ENCODE measurements at places on chromosomes 6 and 20.

DNA sequence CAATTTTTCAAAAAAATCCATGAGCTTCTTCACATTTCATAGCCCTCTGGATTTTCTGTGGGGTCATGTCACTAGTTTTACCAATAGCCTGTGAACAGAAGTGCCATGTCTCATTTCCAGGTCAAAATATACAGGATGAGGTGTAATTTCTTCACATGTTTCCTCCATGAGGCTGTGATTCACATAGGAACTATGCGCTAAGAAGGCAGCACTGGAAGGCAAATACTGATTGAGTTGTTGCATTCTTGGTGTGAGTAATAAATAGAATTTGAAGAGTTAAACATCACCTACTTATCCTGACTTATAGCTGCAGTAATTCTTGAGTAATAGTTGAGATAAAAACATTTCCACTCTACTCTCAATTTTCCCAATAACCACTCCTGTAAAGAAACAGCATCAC is 442.3 kb downstream of the HAO1 start:
- DNase-seq = no peak

DNA sequence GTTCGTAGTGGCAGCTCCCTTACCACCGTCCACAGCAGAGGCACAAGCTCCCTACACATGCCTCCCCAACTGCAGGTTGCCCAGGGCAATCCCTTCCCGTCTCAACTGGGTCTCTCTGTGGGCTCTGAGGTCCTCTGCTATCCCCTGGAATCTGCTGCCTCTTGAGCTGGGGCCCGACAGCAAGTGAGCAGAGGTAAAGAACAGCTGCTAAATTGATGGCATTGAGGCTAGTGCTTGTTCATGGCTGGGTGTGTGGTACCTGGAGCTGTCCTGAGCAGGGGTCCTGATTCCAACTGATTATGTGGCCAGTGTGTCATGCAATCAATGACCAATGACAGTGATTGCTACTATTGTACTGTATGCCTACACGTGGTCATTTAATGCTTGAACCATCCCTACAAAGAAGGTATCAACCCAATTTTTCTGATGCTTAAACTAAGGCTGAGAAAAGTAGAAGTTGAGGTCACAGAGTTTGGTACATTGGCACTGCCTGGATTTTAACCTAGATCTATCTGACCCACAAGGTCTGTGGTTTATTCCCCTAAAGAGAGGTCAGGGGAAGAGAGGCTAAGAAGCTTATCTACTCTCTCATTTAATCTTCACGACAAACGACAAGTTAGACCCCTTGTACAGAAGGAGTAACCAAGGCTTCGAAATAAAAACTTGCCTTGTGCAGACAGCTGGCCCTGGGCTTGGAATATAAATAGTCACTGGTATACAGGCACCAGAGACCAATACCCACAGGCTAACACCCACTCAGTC is 41.1 kb downstream of the HNF4A start:
- no peak for DNase-seq

- no peak for DNase-seq
Observed at GRCh38 chr20:57663681-57664451, 43.6 kb upstream of the ZBP1 start.

GRCh38 chr6:148464319-148465010 is 121.8 kb downstream of the SASH1 start:
- peak; percentile 27 for DNase-seq

Measured in DMS79 treated with DMSO at 0.1 percent for 48 hours (cell line).